ENCODE measurements at places on chromosomes 5 and 9. TPM values are rescaled to one million over a fixed set of nuclear protein-coding genes. Genes with fewer than 3 reads are reported as not detected.

Gene WDR38
- total RNA-seq = not detected

GRCh38 chr9:26801772-26802171 lies 90.8 kb downstream of the CAAP1 start:
- no peak for DNase-seq

GRCh38 chr5:140806834-140807775 lies at the start of gene PCDHA4:
Gene PCDHA4 (plus strand): TSS chr5:140807068.
- no peak for DNase-seq

GRCh38 chr9:89984214-89984613 lies 379.4 kb downstream of the GADD45G start:
- no peak for DNase-seq

DNA sequence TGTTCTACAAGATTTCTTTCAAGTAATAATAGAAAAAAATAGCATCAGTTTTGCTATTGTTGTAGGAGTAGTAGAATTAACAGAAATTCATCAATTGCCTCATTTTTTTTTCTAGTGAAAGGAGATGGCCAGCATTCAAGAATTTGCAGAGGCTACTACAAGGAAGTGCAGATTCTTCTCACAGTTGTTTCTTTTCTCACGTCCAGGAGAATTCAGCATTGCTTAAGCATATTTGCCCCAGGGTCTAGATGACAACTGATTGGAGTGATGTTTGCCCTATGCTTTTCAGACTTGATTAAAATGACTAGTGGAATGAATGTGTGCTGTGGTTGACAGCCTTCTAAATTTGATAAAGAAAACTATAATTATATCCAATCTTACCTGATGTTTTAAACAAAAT lies 46.6 kb upstream of the SLC12A2 start:
- no peak for DNase-seq

Gene C5orf34
- total RNA-seq = 0.22 TPM

Gene FST
- 2.0 TPM for total RNA-seq

- DNase-seq = no peak
These were observed 195.4 kb downstream of the HSPA4 start for GRCh38 chr5:133247151-133247709.

Gene CKMT2
- 1,824 TPM for total RNA-seq

Gene ECSCR
- total RNA-seq = 20.9 TPM

GRCh38 chr5:75463726-75464125 lies 47.7 kb downstream of the CERT1 start:
- DNase-seq = no peak

Gene SLC36A3
- not detected for total RNA-seq

DNA sequence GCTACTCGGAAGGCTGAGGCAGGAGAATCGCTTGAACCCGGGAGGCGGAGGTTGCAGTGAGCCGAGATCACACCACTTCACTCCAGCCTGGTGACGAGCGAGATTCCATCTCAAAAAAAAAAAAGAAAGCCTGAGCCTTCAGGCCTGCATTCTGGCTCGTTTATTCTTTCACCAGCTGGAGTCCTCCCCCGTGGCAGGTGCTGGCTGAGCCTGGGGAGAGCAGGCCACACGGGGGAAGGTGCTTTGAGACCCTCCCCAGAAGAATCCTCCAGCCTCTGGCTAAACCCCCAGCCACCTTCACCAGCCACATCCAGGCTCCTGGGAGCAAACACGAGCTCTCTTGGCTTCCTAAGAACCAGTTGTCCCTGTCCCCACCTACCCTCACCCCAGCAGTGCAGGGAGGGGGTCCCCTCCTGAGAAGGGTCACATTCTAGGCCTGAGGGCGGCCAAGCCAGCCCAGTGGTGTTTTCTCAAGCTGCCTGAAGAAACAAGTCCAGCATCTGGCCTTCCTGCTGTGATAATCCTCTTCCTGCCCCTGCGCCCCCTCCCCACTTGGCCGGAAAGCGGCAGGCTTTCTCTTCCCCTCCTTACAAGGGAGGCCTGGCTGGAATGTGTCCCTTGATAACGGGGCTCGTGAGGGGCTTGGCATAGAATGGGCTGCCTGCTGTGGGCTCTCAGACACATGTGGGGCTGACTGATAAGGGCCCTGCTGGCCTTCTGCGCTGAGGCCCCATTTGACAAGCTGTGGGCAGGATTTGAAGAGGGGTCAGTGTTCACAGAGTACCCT lies 41.5 kb downstream of the PLPP7 start:
- peak; percentile 47 for DNase-seq

- DNase-seq = no peak
These were observed 491.6 kb downstream of the SEMA5A start for GRCh38 chr5:9054322-9054721.

DNA sequence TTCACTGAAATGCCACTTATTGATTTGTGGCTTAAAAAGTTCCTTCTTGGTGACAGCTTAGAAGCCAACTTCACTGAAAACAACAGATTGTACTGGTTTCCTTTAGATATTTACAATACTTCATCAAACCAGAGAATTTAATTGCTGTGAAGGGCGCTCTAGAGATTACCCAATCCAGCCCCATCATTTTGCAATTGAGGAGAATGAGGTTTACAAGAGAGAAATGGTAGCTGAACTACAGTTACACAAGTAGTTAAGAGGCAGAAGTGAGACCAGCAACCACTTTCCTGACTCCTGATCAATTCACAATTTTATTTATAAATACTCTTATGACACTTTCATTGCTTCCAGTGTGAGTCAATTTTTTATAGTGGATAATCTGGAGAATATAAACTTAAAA lies 103.5 kb upstream of the APC start:
- DNase-seq = no peak

DNA sequence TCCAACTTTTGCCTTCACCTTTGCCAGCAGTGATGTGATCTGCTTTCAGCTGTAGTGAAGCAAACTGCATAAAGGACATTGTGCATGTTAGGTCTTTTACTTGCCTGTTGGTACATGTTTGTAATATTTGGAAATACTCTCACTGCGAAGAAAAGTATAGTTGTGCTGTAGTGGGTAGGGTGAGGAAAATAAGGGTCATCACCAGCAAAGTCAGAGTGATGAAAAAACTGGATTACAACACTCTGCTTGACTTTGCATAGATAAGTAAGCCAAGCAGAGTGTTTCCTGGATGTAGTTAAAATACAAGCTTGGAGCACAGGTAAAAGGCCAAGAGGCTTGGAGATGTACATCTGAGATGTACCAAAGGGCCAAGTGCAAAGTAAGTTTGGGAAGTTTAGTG lies 16.7 kb downstream of the TGFBR1 start:
- DNase-seq = no peak

DNA sequence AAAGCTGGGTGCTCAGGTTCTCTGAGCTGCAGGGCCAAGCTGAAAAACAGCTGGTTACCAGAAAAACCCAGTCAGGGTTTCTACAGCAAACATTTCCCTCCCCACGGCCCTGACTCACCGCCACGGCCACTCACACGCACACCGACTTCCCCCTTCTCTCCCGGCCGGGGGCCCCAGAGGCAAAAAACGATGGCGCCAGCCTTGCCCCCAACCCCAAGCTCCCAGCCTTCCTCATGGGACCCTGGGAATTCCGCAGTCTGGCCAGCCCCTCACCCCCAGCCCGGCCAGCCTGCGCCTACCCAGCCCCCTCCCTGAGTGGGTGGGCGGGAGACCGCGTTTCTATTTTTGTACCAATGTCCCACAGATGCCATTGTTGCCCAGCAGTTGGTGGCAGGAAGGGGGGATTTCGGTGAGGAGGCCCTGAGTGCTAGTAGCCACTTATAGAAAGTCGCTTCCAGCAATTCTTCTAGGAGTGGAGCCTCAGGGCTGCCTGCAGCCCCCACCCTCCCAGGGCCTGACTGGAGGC lies 18.4 kb downstream of the ENG start:
- DNase-seq = no peak

DNA sequence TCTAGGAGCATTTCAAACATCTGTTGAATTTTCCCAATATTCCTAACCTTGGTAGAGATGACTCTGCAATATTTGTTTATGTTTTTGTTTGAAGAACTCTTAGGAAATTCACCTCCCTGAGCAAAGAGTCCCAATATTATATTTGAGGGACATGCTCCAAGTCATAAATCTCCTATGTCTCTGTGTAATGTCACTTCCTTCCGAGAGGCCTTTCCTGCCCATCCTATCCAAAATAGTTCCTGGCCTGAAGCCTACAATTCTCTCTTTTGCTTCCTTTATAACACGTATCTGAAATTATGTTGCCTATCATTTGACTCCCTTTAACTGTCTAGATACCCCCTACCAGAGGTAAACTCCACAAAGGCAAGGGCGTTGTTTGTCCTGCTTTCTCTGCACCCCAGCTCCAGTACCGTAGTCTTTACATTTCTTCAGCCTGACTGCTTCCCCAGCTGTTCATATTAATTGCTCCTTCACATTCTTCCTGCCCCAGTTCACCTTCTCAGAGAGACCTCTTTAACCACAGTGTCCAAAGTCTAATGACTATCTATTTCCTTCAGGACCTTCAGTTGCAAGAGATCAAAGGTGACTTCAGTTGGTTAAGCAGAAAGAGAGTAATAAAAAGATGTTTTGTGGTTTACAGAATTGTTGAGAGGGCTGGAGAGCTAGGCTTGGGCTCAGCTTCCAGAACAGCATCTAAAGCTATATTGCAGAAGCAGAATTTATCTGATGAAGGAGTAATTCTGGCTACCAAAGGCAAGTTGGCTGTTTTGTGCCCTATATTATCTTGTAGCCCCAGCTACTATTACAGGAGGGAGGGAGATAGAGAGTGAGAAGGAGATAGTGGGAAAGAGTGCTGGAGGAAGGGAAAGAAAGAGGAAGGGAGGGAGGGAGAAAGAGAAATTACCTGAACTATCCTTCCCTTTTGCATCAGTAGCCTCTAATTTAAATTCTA lies 109.3 kb upstream of the TMEM161B start:
- DNase-seq = no peak

DNA sequence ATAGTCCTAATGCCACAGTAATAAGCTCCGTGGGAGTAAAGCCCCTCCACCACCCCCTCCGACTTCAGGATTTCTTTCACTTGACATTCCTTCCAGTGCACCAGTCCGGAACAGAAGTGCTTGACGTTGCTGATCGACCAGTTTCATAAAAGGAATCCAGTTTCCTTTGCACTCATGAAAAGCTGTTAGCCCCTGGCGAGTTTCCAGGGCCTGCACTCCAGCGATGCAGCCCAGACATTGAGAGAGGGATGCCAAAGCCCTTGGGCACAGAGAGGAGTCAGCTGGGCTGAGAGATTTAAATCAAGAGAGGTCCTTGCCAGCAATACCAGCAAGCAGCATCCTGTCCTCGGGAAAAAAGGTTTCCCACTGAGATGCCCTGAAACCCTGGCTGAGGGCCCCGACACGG lies 170.1 kb downstream of the GABBR2 start:
- no peak for DNase-seq

Gene FAM163B
- total RNA-seq = not detected

Gene FAM114A2
- total RNA-seq = 32.3 TPM

DNA sequence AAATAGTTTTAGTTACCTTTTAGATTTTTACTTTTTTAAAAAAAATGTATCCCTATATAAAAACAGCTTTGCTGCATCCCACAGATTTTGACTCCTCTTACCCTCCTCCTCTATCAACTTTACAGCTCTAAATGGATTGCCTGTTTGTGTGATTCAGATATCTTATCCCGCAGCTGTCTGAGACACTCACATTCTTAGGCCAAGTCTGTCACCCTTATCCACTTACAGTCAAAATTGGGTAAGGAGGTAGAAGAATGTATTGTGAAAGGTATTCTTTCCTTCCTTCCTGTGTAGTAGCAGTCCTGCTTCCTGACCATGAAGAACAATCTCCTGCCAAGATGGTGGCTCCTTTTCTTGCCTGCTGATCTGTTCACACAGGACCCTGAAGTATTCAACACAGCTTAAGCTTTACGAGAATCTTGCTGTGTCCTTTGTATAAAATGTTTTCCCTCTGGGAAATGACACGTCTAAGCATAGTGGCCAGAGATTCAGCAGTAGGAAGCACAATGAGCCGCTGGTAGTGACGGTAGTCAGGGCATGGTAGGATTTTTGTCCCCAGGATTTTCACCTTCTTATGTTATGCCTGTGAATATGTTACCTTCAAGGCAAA lies 67.7 kb upstream of the ST8SIA4 start:
- no peak for DNase-seq

DNA sequence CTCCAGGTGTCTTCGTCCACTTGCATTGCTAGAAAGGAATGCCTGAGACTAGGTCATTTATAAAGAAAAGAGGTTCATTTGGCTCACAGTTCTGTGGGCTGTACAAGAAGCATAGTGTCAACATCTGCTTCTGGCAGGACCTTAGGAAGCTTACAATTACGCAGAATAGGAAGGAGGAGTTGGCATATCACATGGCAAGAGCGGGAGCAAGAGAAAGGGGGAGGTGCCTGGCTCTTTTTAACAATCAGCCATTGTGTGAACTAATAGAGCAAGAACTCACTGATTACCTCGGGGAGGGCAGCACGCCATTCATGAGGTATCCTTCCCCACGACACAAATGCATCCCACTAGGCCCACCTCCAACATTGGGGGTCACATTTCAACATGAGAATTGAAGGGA lies 134.4 kb upstream of the EFNA5 start:
- DNase-seq = no peak

Gene C9orf153
- total RNA-seq = 0.38 TPM

DNA sequence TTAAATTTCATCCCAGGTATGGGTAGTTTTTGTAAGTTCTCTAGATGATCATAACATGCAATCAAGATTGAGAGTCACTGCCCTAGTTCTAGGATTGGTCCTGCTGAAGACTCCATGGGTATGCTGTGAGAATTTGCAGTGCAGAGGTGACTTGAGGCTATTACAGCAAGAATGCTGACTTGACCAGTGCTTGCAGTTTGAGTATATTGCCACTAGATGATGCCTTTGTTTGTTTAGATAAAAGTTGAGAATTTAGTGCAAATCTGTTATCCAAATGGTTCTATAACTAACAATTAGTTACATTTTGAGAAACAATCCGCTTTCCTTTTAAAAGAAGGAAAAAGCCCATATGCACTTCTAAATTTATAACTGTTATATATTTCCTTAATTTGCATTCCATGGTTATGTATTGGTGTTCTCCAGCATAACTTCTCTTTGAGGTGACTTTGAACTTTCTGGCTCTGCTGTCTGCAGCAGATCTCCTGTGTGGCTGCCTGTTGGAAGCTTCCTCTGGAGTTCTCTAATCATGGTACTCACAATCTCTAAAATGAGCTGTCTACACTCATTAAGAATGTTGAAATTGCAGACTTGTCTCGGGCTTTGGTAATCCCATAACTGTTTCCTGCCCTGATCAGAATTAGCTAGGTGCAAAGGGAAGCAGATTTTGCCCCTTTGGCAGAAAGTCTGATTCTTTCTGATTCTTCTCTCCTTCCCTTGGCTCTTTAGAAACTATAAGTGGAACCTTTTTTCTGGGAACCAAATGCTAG lies 24.9 kb downstream of the MELK start:
- DNase-seq = no peak

DNA sequence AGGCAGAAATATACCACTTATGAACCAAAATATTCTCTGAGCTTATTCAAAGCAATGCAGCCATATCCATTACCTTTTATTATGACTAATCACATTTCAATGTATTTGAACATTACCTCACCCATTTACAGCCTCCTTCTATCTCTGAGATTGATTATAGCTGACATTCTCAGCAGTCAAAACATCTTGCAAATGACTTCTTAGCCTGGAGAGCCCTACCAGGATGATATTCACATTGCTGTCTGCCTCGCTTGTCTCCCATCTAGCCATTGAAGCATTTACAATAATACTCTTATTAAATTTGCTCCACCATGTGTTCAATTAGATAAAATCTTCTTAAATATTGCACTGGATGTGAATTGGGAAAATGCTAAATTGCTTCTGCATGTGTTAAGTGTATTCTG lies 1879.9 kb upstream of the ACO1 start:
- DNase-seq = no peak

Data from left ventricle myocardium inferior (tissue), 1 donor.